ENCODE measurements at places on chromosomes 7 and 10.

GRCh38 chr10:113709221-113709838, 29.6 kb downstream of the CASP7 start:
- peak; percentile 85 for DNase-seq

GRCh38 chr7:107180378-107180777, 11.6 kb downstream of the HBP1 start:
- peak; percentile 88 for DNase-seq

GRCh38 chr10:78863140-78863905, 205.4 kb upstream of the ZMIZ1 start:
- DNase-seq, result no peak

GRCh38 chr10:59907537-59907917, 1.2 kb upstream of the CCDC6 start:
- no peak for DNase-seq

- no peak for DNase-seq
Measured at GRCh38 chr10:133530506-133530905, 3.3 kb downstream of the CYP2E1 start.

DNA sequence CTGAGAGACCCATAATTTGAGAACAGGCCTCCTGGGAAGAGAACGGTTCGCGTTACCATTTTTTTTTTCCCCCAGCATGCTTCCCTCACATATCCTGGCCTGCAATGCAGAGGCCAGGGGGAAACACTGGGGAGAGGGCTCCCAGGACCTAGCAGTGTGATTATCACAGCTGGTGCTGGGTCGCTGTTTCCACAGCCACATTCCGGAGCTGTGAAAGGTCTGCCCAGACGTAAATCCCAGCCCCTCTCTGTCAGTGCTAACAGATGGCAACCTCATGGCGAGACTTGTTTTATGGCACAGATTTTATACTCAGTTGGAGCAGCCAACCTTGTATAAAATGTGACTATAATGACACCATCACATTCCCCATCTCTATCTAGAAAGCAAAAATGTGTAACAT, 150.5 kb downstream of the PLXDC2 start:
- peak; percentile 23 for DNase-seq

GRCh38 chr7:158573310-158573709, 14.3 kb downstream of the PTPRN2 start:
- DNase-seq, result no peak

GRCh38 chr7:94855589-94855988, 51.8 kb upstream of the PPP1R9A start:
- no peak for DNase-seq

- no peak for DNase-seq
Measured at GRCh38 chr10:124409696-124410095, 9.0 kb downstream of the OAT start.

GRCh38 chr7:80039251-80039884, 95.3 kb upstream of the GNAI1 start:
- DNase-seq, result peak; percentile 36

DNA sequence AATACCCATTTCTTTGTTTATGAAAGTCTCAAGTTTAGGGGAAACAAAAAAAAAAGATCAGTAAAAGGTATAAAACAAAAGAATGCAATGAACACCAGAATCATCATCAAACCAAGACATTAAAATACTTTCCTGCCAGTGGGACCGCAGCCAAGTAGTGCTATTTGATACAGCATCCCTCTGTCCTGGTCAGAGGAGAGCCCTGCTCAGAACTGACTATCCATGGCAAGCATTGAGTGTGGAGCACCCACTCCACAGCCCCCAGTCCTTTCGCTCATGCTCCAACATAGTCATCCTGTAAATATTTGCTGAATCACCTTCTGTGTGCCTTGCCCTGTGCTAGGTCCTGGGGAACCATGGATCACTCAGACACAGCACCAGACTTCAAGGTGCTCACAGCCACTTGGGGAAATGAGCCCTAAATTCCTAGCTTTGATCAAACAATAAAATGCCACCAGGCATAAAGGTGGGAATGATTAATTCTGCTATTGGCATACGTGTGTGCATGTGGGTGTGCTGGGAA, 213.6 kb upstream of the TBX20 start:
- DNase-seq, result no peak

- DNase-seq, result no peak
Measured at GRCh38 chr7:30730097-30730496, 21.8 kb upstream of the INMT start.

DNA sequence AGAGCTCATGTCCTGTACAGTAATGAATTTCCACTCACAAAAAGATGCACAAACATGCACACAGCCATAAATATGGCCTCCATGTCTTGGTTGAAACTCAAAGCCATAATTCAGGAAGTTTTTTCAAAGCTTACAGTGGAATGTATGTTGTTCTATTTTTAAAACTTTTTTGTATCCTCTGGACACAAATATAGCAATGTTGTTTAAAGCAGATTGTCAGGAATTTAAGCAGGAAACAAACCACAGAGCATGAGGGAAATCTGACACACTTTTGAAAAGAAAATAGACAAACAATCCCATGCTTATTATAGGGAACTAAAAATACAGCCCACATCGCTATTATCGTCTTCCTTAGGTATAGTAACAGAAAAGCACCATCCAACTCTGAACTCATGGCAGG, 21.5 kb downstream of the LRRN3 start:
- DNase-seq, result peak; percentile 51

- no peak for DNase-seq
Measured at GRCh38 chr7:8128449-8129317, 133.3 kb downstream of the ICA1 start.

DNA sequence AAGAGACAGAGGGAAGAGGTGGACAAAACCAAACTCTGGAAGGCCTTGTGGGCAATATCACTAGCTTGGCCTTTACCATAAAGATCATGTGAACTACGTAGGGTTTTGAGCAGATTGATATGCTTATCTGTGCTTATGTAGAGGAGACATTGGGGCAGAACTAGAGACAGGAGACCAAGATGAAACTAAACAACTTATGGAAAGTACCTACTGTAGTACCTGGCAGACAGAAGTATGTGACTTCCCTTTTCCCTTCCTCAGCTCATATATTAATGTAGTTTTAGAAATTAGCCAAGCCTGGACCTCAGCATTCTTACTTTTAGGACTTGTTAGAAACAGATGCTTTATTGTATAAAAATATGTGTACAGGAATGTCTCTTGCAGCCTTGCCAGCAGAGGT, 14.0 kb upstream of the IL6 start:
- no peak for DNase-seq

DNA sequence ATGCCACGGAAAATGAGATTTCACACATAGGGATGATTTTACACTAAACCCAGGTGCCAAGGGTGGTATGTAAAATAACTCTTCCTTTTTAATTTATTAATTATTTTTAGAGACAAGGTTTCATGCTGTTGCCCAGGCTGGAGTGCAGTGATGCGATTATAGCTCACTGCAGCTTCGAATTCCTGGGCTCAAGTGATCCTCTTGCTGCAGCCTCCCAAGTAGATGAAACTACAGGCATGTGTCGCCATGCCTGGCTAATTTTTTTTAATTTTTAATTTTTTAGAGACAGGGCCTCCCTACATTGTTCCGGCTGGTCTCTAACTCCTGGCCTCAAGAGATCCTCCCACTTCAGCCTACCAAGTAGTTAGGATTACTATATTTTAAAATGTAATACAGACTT, 2.3 kb upstream of the CNNM1 start:
- DNase-seq, result no peak

- no peak for DNase-seq
Measured at GRCh38 chr10:51001587-51001986, 72.7 kb upstream of the PRKG1 start.

- no peak for DNase-seq
Measured at GRCh38 chr10:34826221-34826620, 11.1 kb upstream of the PARD3 start.

DNA sequence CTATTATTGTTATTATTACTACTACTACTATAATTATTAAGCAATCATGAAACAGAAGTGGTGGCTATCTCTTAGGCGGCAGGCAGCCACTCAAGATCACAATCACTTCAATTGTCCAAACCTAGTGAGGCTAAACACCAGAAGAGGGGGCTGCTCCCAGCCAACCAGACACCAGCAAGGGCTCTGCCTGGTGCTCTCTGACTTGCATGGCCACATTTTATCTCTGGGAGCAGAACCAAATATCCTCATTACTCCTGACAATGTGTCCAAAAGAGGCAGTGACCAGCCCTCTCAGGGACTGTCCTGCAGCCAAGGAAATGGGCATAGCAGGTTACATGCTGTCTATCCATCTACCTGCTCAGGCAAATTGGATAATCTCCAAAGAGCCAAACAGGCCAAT, 187.4 kb upstream of the PDE1C start:
- no peak for DNase-seq

- peak; percentile 89 for DNase-seq
Measured at GRCh38 chr7:66099551-66100407, 14.9 kb upstream of the CRCP start.

DNA sequence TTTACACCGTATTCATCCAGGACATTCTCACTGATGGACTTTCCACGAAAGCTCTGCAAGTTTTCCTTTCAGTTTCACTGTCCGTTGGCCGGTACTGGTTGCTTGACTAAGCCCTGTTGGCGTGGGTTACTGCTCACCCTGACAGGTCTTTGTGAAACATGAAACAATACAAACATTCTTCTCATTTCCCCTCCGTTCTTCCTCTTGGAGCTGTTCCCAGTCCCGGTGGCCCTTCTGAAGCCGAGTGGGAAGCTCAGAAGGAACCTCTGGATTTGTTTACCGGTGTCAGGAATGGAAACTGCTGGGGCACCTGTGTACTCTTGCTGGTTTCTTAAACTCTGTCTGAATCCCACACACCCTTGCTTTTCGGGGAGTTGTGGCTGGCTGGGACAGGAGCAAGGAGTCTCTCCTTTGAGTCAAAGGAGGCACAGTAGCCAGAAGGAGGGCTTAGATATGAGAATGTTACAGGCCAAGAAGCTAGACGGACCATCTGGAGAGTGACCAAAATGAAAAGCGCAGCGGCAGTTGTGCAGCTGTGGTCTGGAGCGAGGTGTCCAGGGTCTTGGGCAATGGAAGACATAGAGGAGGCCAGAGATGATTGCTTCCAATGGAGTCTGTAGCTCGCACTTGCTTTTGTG, 45.7 kb downstream of the LYZL2 start:
- DNase-seq, result peak; percentile 77

- DNase-seq, result peak; percentile 98
Measured at GRCh38 chr7:116576350-116577319, 51.8 kb downstream of the CAV1 start.

DNA sequence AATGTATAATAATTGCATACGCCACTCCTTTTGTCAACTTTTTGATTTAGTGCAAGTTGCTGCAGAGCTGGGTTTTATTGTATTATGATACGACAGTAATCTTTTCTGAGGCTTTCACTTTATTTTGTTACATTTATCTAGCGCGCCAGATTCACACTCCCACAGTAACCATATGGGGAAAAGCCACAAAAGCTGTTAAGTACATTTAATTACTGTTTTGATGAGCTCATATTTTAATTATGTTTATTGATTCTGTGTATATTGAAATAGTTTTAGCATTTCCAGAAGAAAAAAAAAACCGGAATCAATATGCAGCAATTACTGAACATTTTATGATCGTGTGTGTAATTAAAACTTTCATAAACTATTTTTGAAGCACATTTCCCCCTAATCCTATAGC, 118.5 kb downstream of the RAB11FIP2 start:
- DNase-seq, result no peak

- no peak for DNase-seq
Measured at GRCh38 chr7:157864911-157865310, 528.1 kb downstream of the DNAJB6 start.

- DNase-seq, result peak; percentile 76
Measured at GRCh38 chr10:60480865-60481563, 91.3 kb upstream of the ANK3 start.

GRCh38 chr10:34313353-34313752, 501.7 kb downstream of the PARD3 start:
- DNase-seq, result peak; percentile 25

DNA sequence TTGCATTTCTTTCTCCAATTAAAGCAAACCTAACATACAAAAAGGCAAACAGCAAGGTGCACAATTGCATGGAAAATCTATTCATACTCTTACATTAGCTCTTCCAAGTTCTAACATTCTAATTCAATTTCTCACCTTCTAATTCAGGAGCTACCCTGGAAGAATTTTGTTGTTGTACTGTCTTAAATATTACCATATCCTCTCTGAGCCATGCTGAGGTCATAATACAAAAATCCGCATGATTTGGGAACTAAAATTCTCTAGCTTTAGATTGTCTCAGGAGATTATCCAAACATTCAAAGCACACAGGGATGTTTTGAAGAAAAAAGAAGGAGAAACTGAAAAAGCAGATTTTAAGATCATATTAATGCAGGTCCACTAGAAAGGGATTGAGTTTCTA, 229.9 kb downstream of the KIAA1217 start:
- peak; percentile 65 for DNase-seq
